Kidney capillary endothelial cell (primary cell): ENCODE measurements at places on chromosomes 1 and 21.

DNA sequence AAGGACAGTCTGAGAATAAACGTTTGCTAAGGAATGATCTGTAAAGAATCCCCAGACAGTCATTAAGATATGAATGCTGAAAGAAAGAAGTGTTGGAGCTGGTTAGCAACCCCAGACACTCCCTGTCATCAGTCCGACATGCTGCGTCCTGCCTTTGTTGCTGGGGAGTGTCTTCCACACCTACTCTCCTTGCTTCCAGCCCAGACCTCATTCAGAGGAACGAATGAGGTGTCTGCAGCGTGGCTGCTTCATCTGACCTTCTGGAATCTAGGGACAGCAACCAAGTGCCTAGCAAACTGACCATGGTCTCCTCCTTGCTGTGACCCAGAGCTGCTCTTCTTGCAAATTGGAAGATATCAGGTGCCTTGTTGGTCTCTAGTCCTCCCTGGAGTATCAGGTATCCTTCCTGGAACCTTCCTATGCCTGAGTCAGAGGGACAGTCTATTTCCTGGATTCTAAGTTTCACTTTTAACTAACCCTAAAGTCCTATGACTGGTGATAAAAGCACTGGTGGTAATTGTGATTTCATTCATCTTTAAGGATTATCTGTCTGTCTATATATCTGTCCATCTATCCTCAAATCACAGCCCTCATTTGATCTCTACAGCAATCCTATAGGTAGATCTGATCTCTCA, 45.3 kb downstream of the NFASC start:
- DNase-seq: no peak

- no peak for DNase-seq
These were observed 90.8 kb upstream of the SLC25A33 start for GRCh38 chr1:9448132-9449109.

DNA sequence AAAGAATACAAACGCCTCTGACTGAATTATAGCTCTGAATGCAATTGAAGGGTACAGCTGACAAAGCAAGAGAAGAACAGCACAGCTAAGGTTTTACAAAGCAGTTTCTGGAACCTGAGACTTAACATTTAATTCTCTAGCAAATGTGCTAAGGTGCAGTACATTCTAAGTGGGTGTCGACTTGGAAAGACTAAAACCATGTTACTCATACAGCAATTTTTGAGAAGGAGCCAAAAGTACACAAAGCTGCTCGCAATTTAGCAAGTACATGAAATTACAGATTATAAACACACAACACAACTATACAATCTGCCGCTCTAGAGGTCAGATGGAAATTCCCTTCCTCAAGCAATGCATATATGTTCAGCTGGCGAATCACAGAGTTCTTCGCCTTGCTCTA, 121.9 kb downstream of the TIAM1 start:
- no peak for DNase-seq

DNA sequence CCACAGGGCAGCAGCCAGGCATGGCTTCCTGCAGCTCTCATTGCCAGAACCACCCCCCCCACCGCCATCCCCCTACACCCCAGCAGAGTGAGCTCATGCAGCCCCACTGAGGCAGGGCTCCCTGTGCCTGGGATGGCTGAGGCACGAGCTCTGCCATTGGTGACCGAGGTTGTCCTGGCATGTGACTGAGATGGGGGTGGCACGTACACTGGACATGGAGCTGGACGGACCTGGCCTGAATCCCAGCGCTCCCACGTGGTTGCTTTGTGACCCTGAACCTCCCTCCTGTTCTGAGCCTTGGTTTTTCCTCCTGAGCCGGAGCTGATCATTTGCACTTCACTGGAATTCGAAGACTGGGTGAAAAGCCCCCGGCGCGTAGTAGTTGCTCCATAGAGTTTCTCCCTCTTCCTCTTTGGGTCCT, 28.3 kb downstream of the ALPL start:
- DNase-seq: no peak

GRCh38 chr1:171611306-171611705, 10.7 kb upstream of the MYOCOS start:
- DNase-seq: no peak

GRCh38 chr1:202892501-202892900, 3.6 kb upstream of the RABIF start:
- DNase-seq: no peak

DNA sequence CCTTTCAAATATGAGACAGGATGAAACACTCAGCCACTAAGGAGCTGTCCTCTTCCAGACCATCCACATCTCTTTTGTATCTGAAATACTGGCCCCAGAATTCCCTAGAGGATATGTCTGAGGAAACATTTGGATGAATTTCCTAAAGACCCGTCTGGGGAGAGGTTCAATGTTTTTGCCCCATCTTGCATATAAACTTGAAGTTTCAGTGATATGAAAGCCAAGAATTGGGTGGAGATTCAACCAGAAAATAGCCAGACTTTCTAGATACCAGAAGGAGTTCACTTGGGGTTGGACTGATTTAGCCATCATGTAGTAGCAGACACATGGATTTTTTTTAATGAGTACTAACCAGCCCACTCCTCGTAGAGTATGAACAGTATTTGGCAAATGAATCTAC, 182.0 kb downstream of the PLPP3 start:
- no peak for DNase-seq
